ENCODE measurements at places on chromosomes 4 and X. TPM values are rescaled to one million over a fixed set of nuclear protein-coding genes. Genes with fewer than 3 reads are reported as not detected.

- no peak for DNase-seq
- peaks cover 22% of the 10 kb centered on the region for H3K36me3 ChIP-seq
- H3K27me3 ChIP-seq, result no peaks in the 10 kb centered on the region
- no peaks in the 10 kb centered on the region for H3K4me1 ChIP-seq
Measured at GRCh38 chrX:63657821-63658220, 127.2 kb downstream of the ARHGEF9 start.

DNA sequence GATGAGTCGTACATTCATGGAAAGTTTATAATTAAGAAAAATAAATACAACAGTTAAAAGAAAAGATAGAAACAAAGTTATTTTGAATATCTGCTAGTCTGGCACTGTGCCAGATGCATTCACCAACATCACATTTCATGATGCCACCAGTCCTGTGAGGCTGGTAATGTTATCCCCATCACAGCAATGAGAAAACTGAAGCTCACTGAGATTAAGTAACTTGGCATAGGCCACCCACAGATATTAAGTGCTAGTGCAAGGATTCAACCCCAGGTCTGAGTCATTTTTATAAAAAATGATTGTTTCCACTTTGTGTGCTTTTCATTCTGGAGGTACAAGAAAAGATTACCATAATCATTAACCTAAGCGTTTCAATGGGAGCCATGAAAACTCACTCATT is 65.0 kb upstream of the IL15 start:
- no peak for DNase-seq

DNA sequence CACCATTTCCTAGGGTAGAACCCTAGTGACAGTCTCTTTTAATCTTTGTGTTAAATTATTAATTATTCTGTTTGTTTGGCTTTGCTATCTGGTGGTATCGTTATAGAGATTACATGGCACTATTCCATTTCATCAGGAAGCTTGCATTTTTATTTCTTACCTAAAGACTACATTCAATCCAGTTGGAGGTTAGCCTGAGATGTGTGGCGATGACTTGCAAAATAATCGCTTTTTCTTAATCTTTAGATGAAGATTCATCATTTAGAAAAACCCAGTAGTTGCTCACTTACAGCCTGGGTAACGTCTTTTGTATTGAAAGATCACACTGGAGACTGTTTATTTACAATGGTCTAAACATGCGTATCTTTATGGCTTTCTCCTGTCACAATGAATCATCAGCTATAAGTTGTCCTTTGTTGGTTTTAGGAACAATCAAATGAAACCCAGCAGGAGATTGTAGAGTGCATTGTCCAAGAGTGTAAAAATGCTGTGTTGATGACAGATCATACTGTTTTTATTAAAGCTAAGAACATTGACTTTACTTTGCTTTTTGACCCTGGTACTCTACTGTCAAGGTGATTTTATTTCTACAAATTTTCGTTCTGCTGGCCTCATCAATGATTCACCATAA is 281.7 kb upstream of the PITX2 start:
- no peaks in the 10 kb centered on the region for H3K4me1 ChIP-seq
- H3K4me3 ChIP-seq, result no peak overlapping the region
- no peak for DNase-seq
- H3K27ac ChIP-seq, result no peak overlapping the region
- no peaks in the 10 kb centered on the region for H3K36me3 ChIP-seq

DNA sequence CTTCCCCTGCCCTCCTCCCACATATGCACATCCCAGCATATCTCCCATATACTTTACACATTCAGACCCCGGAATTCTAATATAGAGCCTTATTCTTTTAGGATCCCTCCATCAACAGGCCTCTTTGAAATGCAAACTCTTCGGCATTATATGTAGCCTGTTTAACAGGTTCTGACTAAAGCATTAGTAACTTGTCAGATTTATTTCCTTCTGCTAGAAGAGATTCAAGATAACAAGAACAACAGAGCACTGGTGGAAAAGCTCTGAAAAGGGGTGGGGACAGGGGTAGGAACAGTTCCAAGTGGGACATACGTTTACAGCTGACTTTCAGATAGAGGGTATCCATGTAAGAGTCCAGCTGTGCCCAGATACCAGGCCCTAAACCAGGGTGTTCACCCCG is 31.7 kb upstream of the PRPS1 start:
- H3K36me3 ChIP-seq, result no peaks in the 10 kb centered on the region
- H3K27me3 ChIP-seq, result peaks cover 4% of the 10 kb centered on the region
- no peak for DNase-seq
- H3K27ac ChIP-seq, result no peak overlapping the region

Gene IL2
- total RNA-seq, result 165 TPM

Gene LRAT
- total RNA-seq, result not detected

Gene DAPP1
- total RNA-seq, result 23.6 TPM

Gene IQSEC2
- total RNA-seq, result 0.74 TPM

Measured in activated CD4-positive, alpha-beta memory T cell treated with anti-CD3 and anti-CD28 coated beads for 36 hours (primary cell).